Stimulated activated naive CD8-positive, alpha-beta T cell treated with anti-CD3 and anti-CD28 coated beads, Interleukin-15, amount 100 ng/mL, for 72 hours (primary cell): ENCODE measurements at places on chromosomes 11 and 22.

- no peak for DNase-seq
Observed at GRCh38 chr11:112172362-112172994, 2.8 kb upstream of the BCO2 start.

DNA sequence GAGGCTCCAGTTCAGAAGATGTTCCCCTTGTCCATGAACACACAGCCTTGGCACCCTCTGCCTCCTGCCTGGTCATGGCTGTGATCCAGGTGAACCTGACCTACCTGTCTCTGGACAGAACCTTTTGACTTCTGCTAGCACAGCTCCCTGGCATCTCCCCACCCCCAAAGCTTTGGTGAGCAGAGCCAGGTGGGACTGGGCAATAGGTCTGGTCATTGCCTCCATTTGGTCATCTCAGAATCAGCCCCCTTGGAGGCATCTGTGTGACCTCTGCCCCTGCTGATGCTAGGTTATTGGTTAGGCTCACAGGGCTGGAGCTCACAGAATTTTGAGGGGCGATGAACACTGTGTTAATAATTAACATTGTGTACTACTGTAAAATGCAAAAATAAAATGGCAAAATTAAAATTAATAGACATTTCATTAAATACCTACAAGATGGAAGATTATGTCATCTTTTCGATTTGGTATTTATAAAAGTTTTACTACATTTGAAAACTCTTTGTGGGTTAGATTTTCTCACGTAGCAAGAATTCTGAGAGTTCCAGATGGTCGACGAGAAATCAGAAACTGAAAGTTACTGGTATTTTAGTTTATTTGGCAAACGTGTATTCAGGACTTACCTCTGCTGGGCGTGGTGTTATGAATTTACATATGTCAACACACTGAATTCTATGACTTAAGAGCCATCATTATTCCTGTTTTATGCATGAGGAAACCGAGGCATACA lies 8.3 kb upstream of the KIAA0930 start:
- no peak for DNase-seq

DNA sequence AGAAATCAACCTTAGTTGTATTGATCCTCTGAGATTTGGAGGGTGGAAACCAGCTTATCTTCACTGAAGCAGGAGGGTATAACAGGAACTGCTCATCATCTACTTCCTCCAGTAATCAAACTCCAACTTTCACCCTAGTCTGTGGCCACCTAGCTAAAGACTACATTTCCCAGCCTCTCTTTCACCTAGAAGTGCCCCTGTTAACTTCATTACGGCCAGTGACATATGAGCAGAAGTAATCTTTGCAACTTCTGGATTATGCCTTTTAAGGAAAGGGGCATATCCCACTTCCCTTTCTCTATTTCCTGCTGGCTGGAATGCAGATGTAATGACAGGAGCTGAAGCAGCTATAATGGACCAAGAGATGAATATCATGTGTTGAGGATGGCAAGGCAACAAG lies 7.6 kb upstream of the VPS37C start:
- no peak for DNase-seq

GRCh38 chr11:60158636-60159035 lies 24.2 kb downstream of the MS4A6A start:
- DNase-seq: no peak

GRCh38 chr11:26442131-26442530 lies 110.2 kb downstream of the ANO3 start:
- no peak for DNase-seq

DNA sequence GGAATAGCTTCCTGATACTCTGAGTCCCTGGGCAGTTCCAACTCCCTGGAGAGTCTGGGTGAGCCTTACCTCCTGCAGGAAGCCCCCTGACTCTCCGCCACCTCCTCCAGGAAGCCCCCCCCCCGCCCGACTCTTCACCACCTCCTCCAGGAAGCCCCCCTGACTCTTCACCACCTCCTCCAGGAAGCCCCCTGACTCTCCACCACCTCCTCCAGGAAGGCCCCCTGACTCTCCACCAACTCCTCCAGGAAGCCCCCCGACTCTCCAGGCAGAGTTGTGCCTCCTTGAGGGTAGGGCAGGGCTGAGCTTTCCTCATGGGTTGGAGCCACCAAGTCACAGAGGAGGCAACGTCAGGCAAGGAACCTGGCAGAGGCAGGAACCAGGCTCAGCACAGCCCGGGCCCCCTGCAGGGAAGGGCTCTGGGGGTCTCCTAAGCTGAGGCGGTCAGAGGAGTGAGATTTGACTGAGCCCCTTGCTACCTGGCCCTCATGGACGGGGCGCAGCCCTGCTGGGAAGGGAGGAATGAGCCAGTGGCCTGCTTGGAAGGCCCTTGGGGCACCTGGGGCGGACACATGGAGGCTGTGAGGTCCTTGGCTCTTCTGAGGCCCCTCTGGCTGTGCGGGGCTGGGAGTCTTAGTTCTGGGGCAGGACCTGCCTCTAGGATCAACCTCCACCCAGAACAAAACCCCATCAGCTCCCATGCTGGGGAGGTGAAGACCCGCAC lies 18.1 kb downstream of the MRGPRG start:
- DNase-seq: no peak

DNA sequence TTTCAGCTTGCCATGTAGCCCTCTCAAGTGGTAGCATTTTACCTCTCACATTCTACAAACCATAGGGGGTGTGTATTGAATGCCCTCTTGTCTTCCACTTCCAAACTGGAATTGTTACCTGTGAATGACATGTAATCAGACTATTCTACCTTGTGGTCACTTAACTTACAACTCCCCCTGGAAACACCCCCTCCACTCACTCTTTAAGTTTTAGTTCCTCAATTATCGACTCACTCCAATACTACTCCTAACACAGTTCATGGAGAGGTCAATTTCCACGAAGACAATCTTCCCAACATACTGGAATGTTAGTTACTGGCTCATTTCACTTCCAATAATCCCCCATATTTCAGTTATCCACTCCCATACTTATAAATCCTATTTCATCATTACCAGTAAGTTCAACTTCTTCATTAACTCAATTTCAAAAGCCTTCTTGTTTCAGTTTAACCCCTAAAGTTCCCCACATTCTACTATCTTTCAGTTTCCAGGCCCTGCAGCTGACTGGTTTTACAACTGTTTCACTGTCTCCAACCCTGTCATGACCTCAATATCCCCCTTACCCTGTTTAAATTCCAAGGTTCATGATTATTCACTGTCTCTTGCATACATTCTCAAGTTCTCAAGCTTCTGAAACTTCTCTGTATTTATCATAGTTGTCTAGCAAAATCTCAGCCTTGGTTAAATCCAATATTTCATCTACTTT lies 92.5 kb downstream of the C11orf87 start:
- DNase-seq: no peak

- no peak for DNase-seq
Observed at GRCh38 chr11:133168016-133168415, 364.3 kb downstream of the OPCML start.
